Thoracic aorta (tissue), 2 donors: ENCODE measurements at places on chromosomes 5 and 9.

GRCh38 chr5:157963761-157964160, 104.8 kb upstream of the CLINT1 start:
- H3K36me3 ChIP-seq, result no peaks in the 10 kb centered on the region
- H3K4me3 ChIP-seq, result no peak overlapping the region
- no peaks in the 10 kb centered on the region for H3K4me1 ChIP-seq
- H3K27ac ChIP-seq, result no peak overlapping the region

DNA sequence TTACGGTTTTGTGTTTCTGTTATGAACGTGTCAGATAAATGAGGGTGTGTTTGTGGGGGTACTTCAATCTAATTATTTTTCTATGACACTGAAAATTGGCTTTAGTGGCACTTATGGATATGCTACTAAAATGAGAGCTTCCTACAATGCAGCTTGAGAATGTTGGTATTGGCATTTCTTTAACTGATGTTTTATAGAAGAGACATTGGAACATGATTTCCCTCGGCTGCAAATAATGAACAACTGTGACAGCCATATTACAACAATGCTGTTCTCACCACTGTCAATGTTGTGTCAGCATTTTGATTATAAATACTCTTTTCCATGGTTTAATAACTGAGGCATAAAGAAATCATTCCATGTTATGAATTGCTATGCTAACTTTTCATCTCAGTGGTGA, 279.4 kb downstream of the KDM4C start:
- no peak overlapping the region for H3K4me3 ChIP-seq
- H3K27me3 ChIP-seq, result no peaks in the 10 kb centered on the region

DNA sequence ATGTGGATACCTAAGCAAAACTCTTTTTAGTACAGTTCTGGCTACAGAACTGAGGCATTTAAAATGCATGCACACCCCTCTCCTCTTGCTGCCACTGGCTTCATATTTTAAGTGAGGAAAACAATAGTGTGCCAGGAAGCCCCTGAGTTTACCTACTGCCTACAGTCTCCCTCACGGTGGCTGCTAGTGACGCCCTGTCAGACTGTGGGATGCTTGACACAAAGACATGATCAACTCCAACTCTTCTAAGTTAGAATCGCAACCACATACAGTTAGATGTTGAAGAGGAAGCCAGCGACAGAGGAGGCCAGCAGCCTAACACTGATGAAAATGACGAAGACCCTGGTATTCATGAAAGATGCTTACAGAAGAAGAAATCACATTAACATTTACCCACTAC, 1.3 kb downstream of the SEC16A start:
- H3K4me3 ChIP-seq, result peak overlapping the region; percentile 100
- H3K36me3 ChIP-seq, result peaks cover 9% of the 10 kb centered on the region
- H3K4me1 ChIP-seq, result peaks cover 12% of the 10 kb centered on the region
- H3K27ac ChIP-seq, result no peak overlapping the region

DNA sequence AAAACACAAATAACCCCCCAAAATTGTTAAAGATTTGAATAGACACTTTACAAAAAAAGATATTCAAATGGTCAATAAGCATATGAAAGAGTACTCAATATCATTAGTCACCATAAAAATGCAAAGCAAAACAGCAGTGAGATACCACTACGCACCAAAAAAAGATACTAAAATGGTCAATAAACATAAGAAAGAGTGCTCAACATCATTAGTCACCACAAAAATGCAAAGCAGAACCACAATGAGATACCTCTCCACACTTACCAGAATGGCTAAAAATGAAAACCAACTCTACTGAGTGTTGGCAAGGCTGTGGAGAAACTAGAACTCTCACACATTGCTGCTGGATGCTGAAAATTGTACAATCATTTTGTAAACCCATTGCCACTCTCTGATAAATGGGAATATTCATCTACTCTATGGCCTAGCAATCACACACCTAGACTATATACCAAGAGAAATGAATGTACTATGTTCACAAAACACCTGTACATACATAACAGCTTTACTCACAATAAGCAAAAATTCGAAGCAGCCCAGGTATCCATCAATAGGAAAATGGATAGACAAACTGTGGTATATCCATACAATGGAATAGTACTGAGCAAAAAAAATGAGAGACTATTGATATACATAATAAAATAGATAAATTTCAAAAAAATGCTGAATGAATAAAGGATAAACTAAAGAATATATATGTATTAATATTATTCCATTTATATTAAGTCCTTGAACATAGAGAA, 205.0 kb upstream of the DAPK1 start:
- no peak for DNase-seq
- peaks cover 7% of the 10 kb centered on the region for H3K4me1 ChIP-seq
- H3K36me3 ChIP-seq, result no peaks in the 10 kb centered on the region
- no peak overlapping the region for H3K27ac ChIP-seq
- H3K27me3 ChIP-seq, result no peaks in the 10 kb centered on the region
